ENCODE measurements at places on chromosomes 11 and 22.
A peak's percentile ranks its signal among the peaks of the same experiment; 100 is the strongest.

DNA sequence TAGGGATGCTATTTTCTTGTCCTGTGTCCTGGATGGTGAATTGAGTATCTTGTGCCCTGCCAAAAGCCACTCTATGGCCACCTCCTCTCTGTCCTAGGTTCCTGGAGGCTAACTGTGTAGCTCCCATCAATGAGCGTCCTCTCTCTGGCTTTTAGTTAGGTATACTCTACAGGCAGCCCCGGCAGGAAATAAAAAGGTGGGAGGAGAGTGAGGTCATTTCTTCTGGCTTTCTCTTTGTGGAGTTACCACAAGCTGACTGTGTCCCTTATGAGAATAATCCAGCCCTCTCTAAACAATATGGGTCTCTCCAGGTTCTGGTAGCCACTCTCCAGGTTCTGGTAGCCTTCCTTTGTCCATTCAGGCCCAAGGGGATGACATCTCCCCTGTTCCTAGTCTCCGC lies 11.7 kb upstream of the ASPHD2 start:
- DNase-seq, result no peak

DNA sequence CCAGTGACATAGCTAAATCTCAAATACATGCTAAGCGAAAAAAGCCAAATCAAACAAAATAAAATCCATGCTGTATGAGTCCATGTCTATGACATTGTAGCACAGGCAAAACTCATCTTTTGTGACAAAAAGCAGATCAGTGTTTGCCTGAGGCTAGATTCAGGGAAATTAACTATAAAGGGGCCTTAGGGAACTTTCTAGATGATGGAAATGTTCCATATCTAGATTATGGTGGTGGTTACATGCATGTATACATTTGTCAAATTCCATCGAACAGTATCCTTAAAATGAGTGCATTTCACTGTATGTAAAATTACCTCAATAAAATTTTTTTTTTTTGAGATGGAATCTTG lies 14.9 kb downstream of the CD5 start:
- no peak for DNase-seq

DNA sequence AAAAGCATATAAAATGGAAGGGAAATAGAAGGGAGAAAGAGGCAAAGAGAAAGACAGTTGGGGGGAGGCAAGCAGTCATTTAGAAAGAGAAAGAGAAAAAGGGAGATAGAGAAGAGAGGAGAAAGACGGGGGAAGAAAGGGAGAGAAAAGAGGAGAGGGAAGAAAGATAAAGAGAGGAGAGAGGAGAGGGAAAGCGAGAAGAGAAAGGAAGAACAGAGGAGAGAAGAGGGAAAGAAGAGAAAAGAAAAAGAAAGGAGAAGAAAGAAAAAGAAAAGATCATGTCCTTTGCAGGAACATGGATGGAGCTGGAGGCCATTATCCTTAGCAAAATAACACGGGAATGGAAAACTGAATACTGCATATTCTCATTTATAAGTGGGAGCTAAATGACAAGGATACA lies 247.7 kb downstream of the MIAT start:
- no peak for DNase-seq

- DNase-seq, result peak; percentile 55
Observed at GRCh38 chr22:24952837-24953383, 394 bp downstream of the KIAA1671 start.

GRCh38 chr11:99327066-99327465 lies 306.3 kb downstream of the CNTN5 start:
- no peak for DNase-seq

DNA sequence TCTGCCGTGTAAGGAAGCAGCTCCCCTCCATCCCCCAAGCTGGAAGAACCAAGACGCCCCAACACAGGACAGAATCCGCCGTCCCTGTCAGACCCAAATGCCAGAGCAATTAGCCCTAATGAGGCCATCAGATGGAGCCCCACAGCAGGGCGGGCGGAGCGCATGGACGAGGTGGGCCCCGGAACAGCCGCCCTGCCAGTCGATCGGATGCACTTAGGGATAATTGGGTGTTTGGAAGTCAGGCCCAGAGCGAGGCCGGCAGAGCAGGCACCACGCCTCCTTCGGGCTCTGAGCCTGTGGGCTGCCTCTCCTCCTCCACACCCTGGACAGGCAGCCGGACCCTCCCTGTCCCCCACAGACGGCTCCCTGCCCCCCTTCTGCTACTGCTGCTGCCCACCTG lies 5.5 kb upstream of the TH start:
- DNase-seq, result no peak

DNA sequence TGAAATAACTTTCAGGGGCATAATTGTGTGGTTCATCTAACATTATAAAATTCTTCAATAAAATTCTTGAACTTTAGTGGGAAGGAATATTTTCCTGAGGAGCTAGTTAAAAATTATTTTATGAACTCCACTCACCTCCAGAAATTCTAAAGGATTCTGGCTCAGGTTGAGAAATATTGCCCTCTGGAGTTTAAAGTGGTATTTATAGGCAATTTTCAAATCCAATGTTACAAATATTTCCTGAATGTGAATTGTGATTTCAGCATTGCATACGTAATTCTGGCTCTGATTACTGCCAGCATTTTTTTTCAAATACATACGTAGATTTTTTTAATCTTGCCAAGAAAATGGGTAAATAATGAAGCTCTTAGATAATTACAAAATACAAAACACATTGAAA lies 598.2 kb upstream of the ANO3 start:
- DNase-seq, result no peak

GRCh38 chr22:30423301-30423958 lies 2.1 kb upstream of the MTFP1 start:
- no peak for DNase-seq

- no peak for DNase-seq
Observed at GRCh38 chr11:132685174-132685611, 847.1 kb downstream of the OPCML start.

- DNase-seq, result no peak
Observed at GRCh38 chr11:16347928-16348685, 8.2 kb downstream of the SOX6 start.

- no peak for DNase-seq
Observed at GRCh38 chr11:102603576-102603975, 21.6 kb downstream of the MMP20 start.
